Stimulated activated CD8-positive, alpha-beta memory T cell treated with anti-CD3 and anti-CD28 coated beads, Interleukin-7, amount 100 ng/mL, for 24 hours (primary cell): ENCODE measurements at places on chromosomes 12 and 14.

GRCh38 chr12:88833641-88834116 is 253.4 kb upstream of the KITLG start:
- no peak for DNase-seq

DNA sequence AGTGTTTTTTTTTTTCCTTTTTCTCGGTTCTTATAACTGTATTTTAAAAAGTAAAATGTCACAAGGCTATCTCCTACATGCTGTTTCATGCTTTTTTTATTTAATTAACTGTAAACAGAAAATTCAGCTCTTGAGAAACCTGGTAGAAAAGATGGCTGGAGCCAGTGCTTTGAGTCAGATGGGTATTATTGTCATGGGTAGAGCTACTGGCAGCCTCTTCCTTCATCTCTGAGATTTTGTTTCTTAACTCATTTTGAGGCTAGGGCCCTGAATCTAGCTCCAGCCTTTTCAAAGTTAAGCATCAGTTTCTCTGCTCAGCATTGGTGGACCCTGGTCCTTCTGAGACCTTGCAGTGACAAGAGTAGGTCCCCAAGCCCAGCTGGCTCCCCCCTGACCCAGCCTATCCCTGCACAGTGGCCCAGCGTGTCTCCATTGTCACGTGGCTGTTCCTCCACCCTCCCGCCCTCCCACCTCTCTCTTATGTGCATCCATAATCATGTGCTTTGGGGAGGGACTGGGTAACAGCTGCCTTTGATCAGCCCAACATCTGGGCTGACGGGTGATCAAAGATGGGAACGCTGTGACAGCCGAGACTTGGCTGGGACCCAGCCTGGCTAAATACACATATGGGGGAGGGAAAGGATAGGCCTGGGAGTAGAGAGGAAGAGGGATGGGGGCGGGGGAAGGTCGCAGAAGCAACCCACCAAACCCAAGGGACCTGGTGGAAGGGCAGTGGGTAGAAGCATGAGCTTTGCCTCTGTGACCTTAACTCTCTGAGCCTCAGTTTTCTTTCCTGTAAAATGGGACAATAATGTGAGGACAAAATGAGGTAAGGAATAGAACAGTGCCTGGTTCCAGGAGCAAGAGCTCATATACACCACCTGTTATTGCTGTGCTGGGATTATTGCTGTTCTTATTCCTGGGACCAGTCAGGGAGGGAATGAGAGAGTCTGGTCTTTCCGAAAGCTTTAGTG is 24.4 kb upstream of the RBM19 start:
- DNase-seq: no peak

GRCh38 chr12:97595426-97595831 is 132.8 kb downstream of the RMST start:
- no peak for DNase-seq

- no peak for DNase-seq
These were observed 146.3 kb upstream of the RMST start for GRCh38 chr12:97316321-97316720.

DNA sequence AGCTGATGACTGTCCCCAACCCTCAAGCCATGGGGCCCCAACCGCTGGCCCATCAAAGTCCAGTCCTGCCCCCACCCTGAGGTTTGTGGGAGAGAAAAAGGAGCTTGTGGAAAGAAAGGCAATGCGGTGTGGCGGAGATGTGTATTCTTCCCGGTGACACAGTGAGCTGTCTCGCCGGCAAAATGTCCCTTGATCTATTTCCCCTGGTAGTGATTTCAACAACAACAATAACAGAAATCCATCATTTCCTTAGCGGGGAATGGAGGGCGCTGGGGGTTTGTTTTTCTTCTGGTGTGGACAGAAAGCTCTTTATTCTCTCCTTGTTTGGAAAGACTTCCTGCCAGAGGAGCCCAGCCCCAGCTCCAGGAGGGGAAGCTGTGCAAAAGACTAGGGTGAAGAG is 93.7 kb upstream of the LHX5 start:
- DNase-seq: no peak

DNA sequence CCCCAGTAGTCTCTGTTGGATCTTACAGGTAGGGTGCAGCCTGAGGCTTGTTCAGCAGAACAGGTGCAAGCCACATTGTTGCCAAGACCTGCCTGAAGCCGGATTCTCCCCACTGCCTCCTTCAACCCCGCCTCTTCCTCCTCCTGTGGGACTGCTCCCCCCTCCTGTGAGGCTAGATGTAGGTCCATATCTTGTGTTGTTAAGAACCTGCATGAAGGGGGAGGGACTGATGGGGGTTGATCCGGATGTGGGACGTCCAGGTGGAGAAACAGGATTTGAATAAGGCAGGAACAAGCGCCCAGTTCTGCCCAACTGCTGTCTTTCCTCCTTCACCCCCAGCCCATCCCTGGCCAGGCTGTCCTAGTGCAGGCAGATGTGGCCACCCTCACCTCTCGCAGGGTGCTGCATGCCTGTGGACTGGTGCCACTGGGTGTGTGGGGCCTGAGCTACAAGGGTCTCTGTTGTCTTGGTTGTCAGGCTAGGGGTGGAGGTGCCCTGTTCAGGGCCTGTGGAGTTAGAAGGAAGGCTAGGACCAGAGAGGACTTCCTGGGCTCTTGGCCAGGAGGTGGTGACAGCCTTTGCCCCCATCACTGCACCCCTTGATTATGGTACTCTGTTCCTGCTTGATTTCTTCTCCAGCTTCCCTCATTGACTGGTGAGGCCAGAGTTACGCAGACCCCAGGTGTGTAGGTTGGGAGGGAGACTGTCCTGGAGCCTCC is 1.4 kb downstream of the NR4A1 start:
- DNase-seq: no peak

- DNase-seq: no peak
These were observed 272.0 kb upstream of the E2F7 start for GRCh38 chr12:77337362-77337761.

- DNase-seq: no peak
These were observed 359.4 kb upstream of the FOXG1 start for GRCh38 chr14:28407031-28407825.

GRCh38 chr12:65667932-65668331 is 156.4 kb upstream of the HMGA2 start:
- DNase-seq: no peak

GRCh38 chr12:76666290-76666835 is 97.6 kb upstream of the ZDHHC17 start:
- DNase-seq: no peak

GRCh38 chr12:29148596-29148910 is 525 bp upstream of the FAR2 start:
- DNase-seq: no peak

DNA sequence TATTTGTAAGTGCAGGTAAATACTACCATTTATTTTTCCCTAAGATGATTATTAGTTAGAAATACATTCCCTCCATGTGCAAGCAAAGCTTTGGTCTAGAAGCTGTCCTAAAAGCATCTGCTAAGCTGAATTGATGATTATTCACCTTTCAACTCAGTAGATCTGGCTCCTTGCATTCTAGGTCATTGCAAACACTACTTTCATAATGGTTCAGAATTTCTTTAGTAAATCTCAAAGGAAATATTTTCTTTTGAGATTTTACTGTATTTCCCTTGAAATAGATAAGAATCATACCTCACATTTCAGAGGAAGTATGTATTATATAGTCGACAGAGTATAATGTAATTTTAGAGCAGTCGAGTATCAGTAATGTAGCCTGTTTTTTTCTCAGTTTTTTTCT is 2.4 kb downstream of the ETNK1 start:
- no peak for DNase-seq

GRCh38 chr12:46647034-46647433 is 178.8 kb downstream of the SLC38A4 start:
- DNase-seq: no peak

DNA sequence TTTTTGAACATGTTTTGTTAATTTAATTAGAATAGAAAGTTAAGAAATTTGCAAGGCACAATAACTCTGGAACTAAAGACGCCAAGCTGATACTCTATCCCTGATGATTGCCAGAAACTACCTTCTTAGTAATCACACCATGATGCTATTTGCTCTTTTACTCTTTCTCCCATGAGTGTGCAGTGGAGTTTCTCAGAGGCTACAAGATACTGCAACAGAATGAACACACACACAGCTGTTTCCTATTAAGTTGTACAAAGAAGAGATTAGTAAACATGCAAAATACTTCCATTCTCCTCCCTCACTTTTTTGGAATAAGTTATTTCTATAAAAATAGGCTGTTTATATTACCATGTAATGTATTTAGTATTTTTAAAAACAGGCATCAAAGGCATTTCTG is 1367.5 kb downstream of the AACS start:
- DNase-seq: no peak

- no peak for DNase-seq
These were observed 345.0 kb downstream of the ATP23 start for GRCh38 chr12:58286353-58286752.

DNA sequence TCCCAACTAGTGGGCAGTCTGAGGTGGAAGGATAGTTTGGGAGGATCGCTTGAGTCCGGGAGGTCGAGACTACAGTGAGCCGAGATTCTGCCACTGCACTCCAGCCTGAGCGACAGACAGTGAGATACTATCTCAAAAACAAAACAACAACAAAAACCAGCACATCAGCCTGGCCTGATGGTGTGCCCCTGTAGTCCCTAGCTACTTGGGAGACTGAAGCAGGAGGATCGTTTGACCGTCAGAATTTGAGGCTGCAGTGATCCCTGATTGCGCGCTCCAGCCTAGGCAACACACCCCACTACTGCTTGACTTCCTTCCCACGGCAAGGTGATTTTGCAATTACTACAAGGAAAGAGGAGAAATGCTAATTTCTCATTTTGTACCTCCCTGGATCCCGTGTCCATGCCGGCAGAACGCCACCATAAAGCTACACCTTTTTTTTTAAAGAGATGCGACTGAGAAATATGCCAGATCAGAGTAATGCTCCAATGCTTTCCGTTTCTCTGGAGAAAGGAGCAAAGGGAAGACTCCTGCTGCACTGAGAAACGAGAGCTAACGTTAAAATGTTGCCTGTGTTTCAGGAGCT is 672 bp upstream of the SCFD1 start:
- no peak for DNase-seq

- no peak for DNase-seq
These were observed 74.0 kb upstream of the CDKN3 start for GRCh38 chr14:54322701-54323337.

DNA sequence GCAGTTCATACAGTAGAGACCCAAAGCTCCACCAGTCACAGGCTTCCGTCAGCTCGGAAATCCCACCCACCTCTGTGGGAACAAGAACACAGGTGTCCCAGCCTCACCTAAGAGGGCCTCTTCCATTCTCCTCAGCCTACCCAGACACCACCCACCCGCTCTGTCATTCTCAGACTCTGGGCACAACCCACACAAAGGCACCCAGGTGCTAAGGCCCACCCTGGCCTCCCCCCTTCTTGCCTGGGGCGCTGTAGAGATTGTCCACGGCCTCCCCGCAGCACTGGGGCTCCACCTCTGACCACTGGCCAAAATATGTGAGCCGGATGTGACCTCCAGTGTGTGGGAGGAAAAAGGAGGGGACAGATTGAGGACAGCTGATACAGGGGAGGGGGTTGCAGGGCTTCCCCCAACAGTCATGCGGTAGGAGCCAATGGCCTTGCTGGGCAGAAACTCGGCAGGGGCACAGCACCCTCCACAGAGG is 14.2 kb downstream of the RPS6KL1 start:
- DNase-seq: no peak

DNA sequence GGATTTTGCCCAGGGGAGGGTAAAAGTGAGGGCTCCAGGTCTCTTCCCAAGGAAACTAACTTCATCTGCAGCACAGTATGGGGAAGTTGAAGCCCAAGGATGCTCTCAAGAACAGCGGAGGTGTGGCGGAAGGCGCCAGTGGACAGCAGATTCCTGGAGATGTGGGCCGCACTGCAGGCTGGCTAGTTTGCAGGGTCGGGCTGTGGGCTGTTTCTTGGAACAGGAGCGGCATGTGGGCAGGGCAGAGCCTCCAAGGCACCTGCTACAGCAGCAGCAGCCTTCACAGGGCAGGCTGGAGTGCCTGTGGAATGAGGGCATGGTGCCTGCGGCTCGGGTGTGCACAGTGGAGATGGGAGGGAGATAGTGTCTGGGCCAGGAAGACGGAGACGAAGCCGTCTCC is 100.0 kb upstream of the SFSWAP start:
- no peak for DNase-seq

- DNase-seq: no peak
These were observed 10.7 kb downstream of the FGF6 start for GRCh38 chr12:4434706-4435425.

GRCh38 chr14:75842551-75842950 is 139.2 kb downstream of the TGFB3 start:
- no peak for DNase-seq

- DNase-seq: no peak
These were observed 928 bp downstream of the TBX3 start for GRCh38 chr12:114682785-114683708.

DNA sequence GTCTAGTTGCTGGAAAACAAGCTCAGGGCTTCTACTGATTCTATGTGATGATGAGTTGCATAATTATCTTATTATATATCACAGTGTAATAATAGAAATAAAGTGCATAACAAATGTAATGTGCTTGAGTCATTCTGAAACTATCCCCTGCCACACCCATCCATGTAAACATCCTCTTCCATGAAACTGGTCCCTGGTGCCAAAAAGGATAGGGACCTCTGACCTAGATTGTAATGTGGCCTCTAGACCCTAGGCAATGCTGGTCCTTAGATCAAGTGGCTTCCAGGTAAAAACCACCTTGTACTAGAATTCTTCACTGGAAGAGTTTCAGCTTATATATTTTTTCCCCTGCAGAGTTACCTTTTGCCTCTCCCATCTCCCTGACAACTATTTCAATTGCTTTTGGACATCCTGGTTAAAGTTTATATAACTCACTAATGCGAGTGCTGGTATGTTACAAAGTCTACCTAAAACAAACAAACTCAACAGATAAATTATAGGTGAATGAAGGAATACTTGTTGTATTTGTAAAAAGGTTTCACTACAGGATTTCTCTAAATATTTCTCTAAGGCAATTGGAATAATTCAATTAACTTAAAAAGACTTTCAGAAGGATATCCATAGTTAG is 462.5 kb downstream of the NAV3 start:
- no peak for DNase-seq

DNA sequence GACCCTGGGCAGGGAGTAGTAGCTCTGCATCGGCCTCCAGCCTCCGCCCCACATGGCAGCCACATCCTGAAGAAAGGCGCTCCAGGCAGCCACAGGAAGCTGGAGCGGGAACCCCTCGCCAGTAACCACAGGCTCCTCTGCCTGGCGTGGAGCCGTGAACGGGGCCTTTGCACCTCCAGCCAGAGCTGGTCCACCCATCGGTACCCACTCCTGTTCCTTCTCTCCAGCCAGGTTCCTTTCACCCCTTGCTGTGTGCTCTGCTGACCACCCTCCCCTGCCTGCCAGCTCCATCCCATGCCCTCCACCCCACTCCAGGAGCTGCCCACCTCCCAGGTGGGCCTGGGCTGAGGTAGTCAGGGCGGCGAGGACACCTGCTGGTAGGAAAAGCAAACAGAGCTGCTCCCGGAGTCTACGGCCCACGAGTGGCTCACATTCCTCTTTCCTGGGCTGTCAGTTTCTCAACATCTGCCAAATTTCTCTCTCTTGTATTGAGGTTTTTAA is 2.7 kb downstream of the TGFB3 start:
- no peak for DNase-seq

GRCh38 chr12:39123580-39124253 is 218.3 kb upstream of the CPNE8 start:
- DNase-seq: no peak
